NCI-H187 (cell line): ENCODE measurements at places on chromosomes 6 and 20.

GRCh38 chr20:21714297-21715192 is 9.1 kb downstream of the PAX1 start:
- DNase-seq = no peak

- DNase-seq = no peak
Observed at GRCh38 chr20:64189530-64189966, 25.3 kb downstream of the MYT1 start.

DNA sequence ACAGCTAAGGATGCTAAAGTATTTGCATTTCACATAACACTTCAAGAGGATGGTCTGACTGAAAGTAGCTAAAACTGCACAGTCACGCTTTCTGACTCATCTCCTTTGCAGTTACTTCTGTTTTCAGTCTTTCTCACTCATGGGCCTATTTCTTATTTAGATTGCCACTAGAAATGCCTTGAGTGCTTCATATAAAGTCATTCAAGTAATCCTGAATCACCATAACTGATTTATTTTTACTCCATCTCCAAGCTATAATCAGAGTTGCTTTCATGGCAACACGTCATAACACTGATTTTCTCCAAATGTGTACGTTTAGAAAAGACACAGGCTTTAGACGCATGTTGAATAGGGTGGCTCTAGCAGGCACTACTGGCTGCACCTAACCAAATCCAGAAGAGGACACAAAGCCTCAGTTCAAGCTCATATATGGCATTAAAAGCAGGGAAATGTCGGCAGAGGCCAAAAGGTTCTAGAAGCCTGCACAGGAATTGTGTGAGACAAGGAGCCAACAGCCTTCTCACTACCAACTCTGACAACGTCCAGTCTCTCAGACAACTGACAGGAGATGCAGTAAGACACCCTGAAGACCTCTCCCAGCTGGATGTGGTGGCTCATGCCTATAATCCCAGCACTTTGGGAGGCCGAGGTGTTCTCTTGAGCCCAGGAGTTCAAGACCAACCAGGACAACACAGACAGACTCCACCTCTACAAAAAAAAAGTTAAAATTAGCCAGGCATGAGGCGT is 64.1 kb upstream of the BEND6 start:
- DNase-seq = no peak

GRCh38 chr6:13559968-13560650 is 14.3 kb upstream of the SIRT5 start:
- DNase-seq = no peak

DNA sequence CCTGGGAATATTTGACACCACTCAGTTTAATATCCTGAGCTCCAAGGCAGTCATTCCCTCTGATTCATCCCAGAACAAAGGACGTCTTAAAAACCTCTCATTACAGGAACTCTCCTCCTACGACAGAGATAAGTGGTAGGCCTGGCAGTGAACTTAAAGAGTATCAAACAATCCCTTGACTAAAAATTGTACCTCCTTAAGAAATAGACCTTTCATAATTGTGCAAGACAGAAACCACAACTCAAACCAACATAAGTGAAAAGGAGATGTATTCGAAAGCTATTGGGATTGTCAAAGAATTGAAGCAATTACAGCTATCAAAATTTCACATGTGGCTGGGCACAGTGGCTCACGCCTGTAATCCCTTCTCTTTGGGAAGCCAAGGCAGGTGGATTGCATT is 19.1 kb upstream of the BNIP5 start:
- DNase-seq = no peak

DNA sequence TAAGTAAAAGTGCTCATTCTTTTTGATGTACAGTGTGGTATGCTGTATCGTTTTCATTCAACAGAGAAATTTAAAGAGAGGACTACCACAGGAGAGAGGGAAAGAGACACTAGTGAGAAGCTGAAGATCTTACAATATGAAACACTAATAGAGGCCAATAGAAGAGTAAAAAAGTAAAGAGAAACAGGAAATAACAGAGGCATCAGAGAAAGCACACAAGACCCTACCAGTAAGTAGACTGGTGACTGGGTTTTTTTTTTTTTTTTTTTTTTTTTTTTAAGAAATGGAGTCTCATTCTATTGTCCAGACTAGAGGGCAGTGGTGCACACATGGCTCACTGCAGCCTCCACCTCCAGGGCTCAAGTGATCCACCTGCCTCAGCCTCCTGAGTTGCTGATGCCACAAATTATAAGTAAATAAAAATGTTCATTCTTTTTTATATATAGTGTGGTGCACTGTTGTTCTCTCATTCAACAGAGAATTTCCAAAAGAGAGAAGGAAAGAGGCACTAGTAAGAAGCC is 18.8 kb downstream of the ELOVL4 start:
- DNase-seq = no peak

DNA sequence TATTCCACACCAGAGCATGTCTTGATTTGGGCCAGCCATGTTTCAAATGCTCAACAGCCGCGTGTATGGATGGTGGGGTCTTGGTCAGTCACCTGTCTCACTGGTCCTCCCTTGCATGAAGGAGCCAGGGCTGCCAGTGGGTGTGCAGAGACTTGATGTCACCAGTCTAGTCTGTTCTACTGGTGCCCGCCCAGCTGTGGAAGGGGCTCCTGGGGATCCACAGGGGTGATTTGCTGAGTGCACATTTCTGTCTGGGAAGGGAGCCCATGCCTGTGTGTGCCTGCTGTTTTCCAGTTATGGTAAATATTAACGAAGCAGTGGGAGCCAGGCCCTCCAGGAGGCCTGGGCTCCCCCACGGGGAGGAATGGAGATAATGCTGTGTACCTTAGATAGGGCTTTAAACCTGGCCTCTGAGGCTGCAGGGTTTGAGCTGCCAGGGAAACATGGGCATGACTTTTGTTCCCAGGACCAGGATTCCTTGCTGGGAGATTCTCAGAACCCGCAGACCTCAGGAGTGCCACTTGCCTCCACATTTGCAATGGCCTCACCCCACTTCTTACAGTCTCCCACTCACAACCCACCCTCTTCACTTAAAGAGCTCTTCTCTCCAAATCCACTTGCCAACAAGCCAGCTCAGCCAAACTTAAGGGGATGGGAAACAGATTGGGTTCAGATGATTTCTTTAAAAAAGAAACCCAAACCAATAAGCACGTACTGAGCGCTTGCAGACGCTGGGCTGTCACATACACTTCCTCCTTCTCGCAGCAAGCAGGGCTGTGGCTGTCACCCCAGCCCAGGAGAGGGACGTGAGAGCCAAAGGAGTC is 54.1 kb downstream of the VEGFA start:
- peak; percentile 65 for DNase-seq

GRCh38 chr6:139376604-139377218 is 2.3 kb upstream of the CITED2 start:
- no peak for DNase-seq

- DNase-seq = no peak
Observed at GRCh38 chr20:39263076-39263475, 300.9 kb downstream of the DHX35 start.

DNA sequence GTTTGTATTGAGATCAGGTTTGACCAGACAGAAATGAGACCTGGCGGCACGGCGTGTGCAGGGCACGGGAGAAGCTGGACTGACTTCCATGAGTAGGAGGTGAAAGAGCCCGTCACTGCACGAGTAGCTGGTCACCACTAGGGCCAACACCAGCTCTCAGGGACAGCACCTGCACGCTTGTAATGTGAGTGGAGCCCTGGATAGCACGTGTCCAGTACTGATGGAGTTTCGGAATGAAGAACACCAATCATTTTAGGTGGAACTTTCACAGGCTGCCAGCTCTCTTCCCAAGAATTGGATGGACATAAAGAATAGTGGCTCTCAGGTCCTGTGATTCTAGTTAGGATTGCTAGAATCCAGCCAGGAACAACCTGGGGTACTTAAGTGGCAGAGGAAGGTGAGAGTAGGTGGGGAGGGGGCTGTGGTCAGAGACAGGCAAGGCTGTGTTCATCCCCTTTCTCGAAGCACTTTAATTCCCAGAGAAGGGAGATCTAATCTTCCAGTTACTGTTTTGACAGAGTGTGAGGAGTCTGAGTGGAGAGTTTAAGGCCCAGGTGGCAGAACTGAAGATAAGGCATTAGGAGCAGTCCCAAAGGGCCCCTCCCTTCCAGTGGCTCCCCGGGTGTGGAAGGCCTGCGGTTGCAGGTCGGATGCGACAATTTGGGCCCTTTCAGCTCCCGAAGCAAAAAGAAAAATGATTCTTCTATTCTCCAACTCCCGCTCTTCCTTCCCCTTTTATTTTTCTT is 314.8 kb downstream of the QKI start:
- DNase-seq = no peak

DNA sequence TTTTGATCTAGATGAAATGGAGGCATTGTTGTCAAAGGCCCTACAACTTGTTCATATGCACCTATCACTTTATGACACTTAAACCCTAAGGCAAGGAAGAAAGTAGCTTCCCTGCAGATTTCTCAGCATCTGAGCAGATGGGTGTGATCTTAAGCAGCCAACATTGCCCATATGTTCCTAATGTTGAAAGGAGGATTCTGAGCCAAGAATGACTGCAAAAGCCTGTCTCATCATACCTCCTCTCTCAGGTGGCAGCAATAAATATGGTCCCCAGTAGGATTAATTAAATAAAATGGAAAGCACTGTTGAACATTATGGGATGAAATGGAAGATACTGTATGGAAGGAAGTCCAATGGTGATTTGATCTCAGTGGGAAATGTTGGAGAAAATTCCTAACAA is 538.1 kb upstream of the MAN1A1 start:
- DNase-seq = no peak

GRCh38 chr6:119395192-119395591 is 45.6 kb upstream of the MAN1A1 start:
- no peak for DNase-seq

- DNase-seq = no peak
Observed at GRCh38 chr6:12779772-12780171, 63.2 kb downstream of the PHACTR1 start.

- no peak for DNase-seq
Observed at GRCh38 chr6:154962753-154963152, 32.4 kb upstream of the TIAM2 start.
